ENCODE measurements at places on chromosomes 12 and 14. TPM values are rescaled to one million over a fixed set of nuclear protein-coding genes. Genes with fewer than 3 reads are reported as not detected.

GRCh38 chr12:28998662-28999120, 150.4 kb upstream of the FAR2 start:
- H3K4me1 ChIP-seq: no peaks in the 10 kb centered on the region
- DNase-seq: no peak
- H3K27me3 ChIP-seq: no peaks in the 10 kb centered on the region
- H3K36me3 ChIP-seq: no peaks in the 10 kb centered on the region
- no peak overlapping the region for H3K27ac ChIP-seq

GNS gene
- 98.7 TPM for total RNA-seq

LRFN5 gene
- total RNA-seq: 0.50 TPM

PCBP2 gene
- 534 TPM for total RNA-seq

- no peaks in the 10 kb centered on the region for H3K27me3 ChIP-seq
- no peak overlapping the region for H3K27ac ChIP-seq
- H3K4me1 ChIP-seq: no peaks in the 10 kb centered on the region
- no peak overlapping the region for H3K4me3 ChIP-seq
- no peaks in the 10 kb centered on the region for H3K36me3 ChIP-seq
- DNase-seq: no peak
These were observed 14.7 kb upstream of the KRT80 start for GRCh38 chr12:52206304-52207040.

SERPINA1 gene
- 4.9 TPM for total RNA-seq

FAM90A1 gene
- total RNA-seq: 0.18 TPM

DNA sequence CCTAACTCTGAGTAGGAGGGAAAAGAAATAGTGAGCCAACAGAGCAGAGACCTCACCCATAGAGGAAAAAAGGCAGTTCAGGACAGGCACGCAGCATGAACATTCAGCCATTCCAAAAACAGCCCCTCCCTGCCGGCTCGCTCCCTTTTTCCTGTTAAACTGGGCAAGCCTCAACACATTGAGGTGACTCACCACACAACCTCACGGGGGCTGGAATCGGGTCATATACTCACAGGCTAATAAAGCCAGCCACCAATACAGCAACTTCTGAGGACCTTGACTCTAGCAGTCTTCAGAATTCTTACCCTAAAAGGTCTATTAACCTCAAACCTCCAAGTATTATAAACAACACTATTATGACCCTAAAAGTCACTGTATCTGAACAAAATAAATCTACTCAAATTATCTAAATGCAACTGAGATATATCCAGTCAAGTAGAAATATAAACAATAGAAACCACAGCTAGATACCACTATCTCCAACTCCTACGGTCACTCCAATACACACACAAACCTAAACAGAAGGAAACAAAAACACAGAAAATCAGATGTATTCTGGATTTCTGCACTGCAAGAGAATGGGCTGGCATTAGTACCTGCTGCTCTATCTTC, 6.3 kb downstream of the YBX3 start:
- no peaks in the 10 kb centered on the region for H3K27me3 ChIP-seq
- no peaks in the 10 kb centered on the region for H3K36me3 ChIP-seq
- DNase-seq: peak; percentile 92
- H3K4me3 ChIP-seq: no peak overlapping the region

GRCh38 chr14:105494606-105494929, 3.5 kb downstream of the TEDC1 start:
- no peaks in the 10 kb centered on the region for H3K27me3 ChIP-seq
- no peaks in the 10 kb centered on the region for H3K4me1 ChIP-seq
- DNase-seq: no peak
- H3K4me3 ChIP-seq: no peak overlapping the region

GRCh38 chr14:32934073-32934880, 4.4 kb upstream of the NPAS3 start:
- no peak overlapping the region for H3K27ac ChIP-seq
- peak overlapping the region; percentile 30 for H3K4me3 ChIP-seq
- DNase-seq: no peak
- H3K27me3 ChIP-seq: peaks cover 9% of the 10 kb centered on the region
- H3K4me1 ChIP-seq: peaks cover 6% of the 10 kb centered on the region

DNA sequence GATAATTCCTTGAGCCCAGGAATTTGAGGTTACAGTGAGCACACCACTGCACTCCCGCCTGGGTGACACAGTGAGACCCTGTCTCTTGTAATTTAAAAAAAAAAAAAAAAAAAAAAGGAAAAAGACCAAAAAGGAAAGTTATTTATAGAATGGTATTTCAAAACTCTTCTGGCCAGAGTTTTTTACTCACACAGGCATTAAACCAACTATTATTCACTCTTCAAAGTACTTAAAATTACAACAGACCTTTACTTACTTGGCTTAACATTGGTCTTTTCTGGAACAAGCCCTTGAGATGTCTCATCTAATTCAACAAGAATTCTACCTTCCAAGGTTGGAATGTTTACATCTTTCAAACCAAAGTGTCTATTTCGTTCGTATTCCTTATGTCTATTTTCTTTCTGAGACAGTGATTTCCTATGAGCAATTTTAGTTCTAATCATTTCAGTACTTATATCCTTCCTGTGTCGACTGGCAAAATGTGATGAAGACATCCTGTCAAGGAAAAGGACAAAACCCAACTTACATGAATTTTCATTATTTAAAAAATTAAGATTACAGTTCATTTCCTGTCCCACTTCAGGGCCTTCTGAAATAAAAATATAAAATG, 2.6 kb downstream of the DLGAP5 start:
- H3K4me3 ChIP-seq: no peak overlapping the region
- H3K27me3 ChIP-seq: no peaks in the 10 kb centered on the region

MSI1 gene
- 1.7 TPM for total RNA-seq

GRCh38 chr12:27686147-27686546, 10.1 kb upstream of the REP15 start:
- H3K27ac ChIP-seq: no peak overlapping the region
- DNase-seq: no peak
- H3K36me3 ChIP-seq: no peaks in the 10 kb centered on the region
- no peaks in the 10 kb centered on the region for H3K4me1 ChIP-seq

DNA sequence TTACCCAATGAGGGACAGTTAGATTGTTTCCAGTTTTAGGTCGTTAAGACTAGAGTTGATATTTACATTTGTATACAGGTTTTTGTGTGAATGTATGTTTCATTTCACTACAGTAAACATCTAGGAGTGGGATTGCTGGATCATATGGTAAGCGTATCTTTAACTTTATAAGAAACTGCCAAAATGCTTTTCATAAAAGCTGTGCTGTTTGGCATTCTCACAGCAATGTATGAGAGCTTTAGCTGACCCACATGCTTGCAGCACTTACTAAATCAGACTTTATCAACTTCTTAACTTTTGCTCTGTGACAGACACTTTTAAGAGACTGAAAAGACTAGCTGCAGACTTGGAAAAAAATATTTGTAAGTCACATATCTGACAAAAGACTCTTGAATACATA, 262.5 kb upstream of the PELI2 start:
- H3K4me1 ChIP-seq: no peaks in the 10 kb centered on the region
- H3K36me3 ChIP-seq: no peaks in the 10 kb centered on the region
- no peaks in the 10 kb centered on the region for H3K27me3 ChIP-seq
- no peak overlapping the region for H3K27ac ChIP-seq

DNA sequence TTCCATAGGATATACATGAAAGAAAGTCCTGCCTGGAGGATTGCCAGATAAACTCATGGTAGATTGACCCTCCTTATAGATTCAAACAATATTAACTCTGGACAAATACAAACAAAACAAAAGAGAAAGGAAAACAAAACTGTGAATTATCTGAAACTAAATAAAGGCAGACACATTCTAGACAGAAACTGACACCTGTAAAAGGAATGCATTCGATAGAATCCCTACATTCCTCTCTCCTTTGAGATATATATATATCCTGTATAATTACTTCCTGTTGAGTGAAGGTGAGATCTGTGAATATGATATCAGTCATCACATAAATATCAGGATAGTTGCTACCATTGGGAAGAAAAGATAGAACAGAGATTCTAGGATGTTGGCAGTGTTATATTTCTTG, 948.4 kb upstream of the ATXN7L3B start:
- no peaks in the 10 kb centered on the region for H3K4me1 ChIP-seq
- no peaks in the 10 kb centered on the region for H3K36me3 ChIP-seq
- H3K4me3 ChIP-seq: no peak overlapping the region
- H3K27me3 ChIP-seq: no peaks in the 10 kb centered on the region
- H3K27ac ChIP-seq: no peak overlapping the region
- DNase-seq: no peak

GRCh38 chr14:81324011-81324410, 76.1 kb downstream of the STON2 start:
- no peaks in the 10 kb centered on the region for H3K36me3 ChIP-seq
- H3K27ac ChIP-seq: peak overlapping the region; percentile 27
- H3K4me3 ChIP-seq: peak overlapping the region; percentile 20

- no peak overlapping the region for H3K27ac ChIP-seq
- H3K27me3 ChIP-seq: no peaks in the 10 kb centered on the region
- no peaks in the 10 kb centered on the region for H3K4me1 ChIP-seq
- no peak for DNase-seq
These were observed 53.9 kb downstream of the DNAH10 start for GRCh38 chr12:123815968-123816367.

- H3K27me3 ChIP-seq: no peaks in the 10 kb centered on the region
- no peak for DNase-seq
- H3K4me3 ChIP-seq: no peak overlapping the region
- no peak overlapping the region for H3K27ac ChIP-seq
- H3K4me1 ChIP-seq: no peaks in the 10 kb centered on the region
- H3K36me3 ChIP-seq: no peaks in the 10 kb centered on the region
These were observed 18.0 kb downstream of the ACACB start for GRCh38 chr12:109134186-109134917.

DNA sequence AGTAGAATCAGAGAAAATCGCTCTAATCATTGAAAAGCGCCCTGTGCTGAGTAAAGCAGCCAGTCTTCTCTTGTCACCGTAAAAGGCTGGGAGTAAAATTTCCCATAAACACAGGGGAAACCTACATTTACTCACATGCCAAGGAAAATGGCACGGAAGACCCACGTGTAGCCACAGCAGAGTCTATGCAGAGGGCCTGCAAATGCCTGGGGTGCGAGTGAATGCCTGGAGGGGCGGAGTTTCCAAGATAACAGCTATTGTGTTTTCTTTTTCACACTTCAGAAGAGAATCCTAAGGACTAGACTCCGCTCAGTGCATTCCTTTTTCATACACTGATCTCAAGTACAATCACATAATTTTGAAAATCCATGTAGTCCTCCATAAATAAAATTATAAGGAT, 159.9 kb upstream of the FOXN3 start:
- no peak for DNase-seq
- H3K36me3 ChIP-seq: no peaks in the 10 kb centered on the region
- H3K4me3 ChIP-seq: no peak overlapping the region
- H3K4me1 ChIP-seq: peaks cover 5% of the 10 kb centered on the region

DNA sequence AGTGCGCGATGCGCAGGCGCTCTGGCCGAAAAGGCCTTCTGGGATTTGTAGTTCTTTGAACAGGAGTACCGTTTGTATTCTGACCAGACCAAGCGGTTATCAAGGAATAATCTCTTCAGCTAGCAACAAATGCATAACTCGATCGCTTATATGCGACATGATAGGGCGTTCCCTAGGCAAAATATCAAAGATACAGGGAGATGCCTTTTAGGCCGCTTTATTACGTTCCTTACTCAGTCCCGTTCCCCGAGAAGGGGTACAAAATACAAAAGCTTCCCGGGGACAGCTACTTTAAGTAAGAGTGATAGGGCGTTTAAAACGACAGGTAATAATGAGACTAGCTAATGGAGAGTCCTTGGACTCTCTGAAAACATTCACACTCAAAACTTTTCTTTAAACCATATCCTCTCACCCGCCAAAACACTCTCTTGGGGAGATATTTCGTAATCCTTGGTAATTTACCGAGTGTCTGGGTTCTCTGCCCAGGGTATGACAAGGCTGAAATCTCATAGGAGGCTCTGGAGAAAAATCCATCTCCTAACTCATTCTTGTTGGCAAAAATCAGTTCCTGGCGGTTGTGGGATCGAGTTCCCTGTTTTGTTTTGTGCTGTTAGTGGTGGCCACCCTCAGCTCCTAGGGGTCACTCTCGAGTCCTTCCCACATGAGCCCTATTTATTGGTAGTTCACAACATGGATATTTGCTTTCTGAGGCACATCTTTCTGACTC, 412 bp upstream of the SNW1 start:
- no peaks in the 10 kb centered on the region for H3K4me1 ChIP-seq
- H3K36me3 ChIP-seq: no peaks in the 10 kb centered on the region
- H3K27ac ChIP-seq: peak overlapping the region; percentile 86

SLC25A47 gene
- not detected for total RNA-seq

CPSF2 gene
- total RNA-seq: 74.5 TPM

GRCh38 chr12:304805-305204, 42.2 kb upstream of the SLC6A13 start:
- H3K36me3 ChIP-seq: peaks cover 7% of the 10 kb centered on the region
- no peak for DNase-seq
- H3K4me3 ChIP-seq: no peak overlapping the region
- no peaks in the 10 kb centered on the region for H3K27me3 ChIP-seq
- H3K4me1 ChIP-seq: peaks cover 4% of the 10 kb centered on the region

DNA sequence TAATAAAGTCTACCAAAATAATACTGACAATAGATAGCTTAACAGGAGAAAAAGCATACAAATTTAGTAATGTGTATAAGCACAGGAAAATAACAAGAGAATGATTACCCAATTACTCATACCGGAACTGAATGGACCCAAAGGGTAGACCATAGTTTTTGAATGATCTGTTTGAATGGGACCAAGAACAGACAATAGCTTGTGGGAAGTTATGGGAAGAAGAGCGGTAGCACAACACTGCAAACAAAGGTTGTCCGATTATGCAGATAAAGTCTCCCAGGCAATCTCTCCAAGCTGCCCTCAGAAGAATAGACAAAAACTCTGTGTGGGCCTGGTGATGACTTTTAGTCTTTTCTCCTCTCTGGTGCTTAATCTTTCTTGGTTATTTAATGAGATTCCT, 96.6 kb upstream of the NEDD1 start:
- no peak overlapping the region for H3K4me3 ChIP-seq
- no peaks in the 10 kb centered on the region for H3K27me3 ChIP-seq
- no peaks in the 10 kb centered on the region for H3K36me3 ChIP-seq
- H3K27ac ChIP-seq: no peak overlapping the region
- no peak for DNase-seq

GRCh38 chr12:90211017-90211416, 502.4 kb upstream of the ATP2B1 start:
- H3K4me3 ChIP-seq: no peak overlapping the region
- DNase-seq: no peak
- no peaks in the 10 kb centered on the region for H3K27me3 ChIP-seq
- H3K4me1 ChIP-seq: no peaks in the 10 kb centered on the region

GRCh38 chr14:105529569-105530284, 3.3 kb downstream of the TMEM121 start:
- DNase-seq: no peak
- H3K4me1 ChIP-seq: peaks cover 22% of the 10 kb centered on the region

- no peak overlapping the region for H3K4me3 ChIP-seq
- no peak overlapping the region for H3K27ac ChIP-seq
- no peaks in the 10 kb centered on the region for H3K36me3 ChIP-seq
- no peaks in the 10 kb centered on the region for H3K4me1 ChIP-seq
These were observed 459.5 kb upstream of the PDE3A start for GRCh38 chr12:19908830-19909229.

- no peaks in the 10 kb centered on the region for H3K27me3 ChIP-seq
- H3K4me3 ChIP-seq: no peak overlapping the region
- H3K4me1 ChIP-seq: no peaks in the 10 kb centered on the region
- DNase-seq: no peak
- no peaks in the 10 kb centered on the region for H3K36me3 ChIP-seq
- no peak overlapping the region for H3K27ac ChIP-seq
These were observed 10.9 kb downstream of the RNF212B start for GRCh38 chr14:23248601-23249000.
